ENCODE measurements at places on chromosomes 6 and 20. TPM values are rescaled to one million over a fixed set of nuclear protein-coding genes. Genes with fewer than 3 reads are reported as not detected.
A peak's percentile ranks its signal among the peaks of the same experiment; 100 is the strongest.

Gene ZNF391
- total RNA-seq = 3.3 TPM

Gene C6orf52
- total RNA-seq = not detected

Gene FLRT3
- 13.3 TPM for total RNA-seq

Gene CEP162
- 15.1 TPM for total RNA-seq

Gene CDSN
- total RNA-seq = not detected

Gene UBE3D
- total RNA-seq = 21.9 TPM

Gene SLC17A3
- not detected for total RNA-seq

Gene TNFRSF21
- 8.0 TPM for total RNA-seq

- no peak for DNase-seq
- H3K36me3 ChIP-seq = peaks cover 60% of the 10 kb centered on the region
- H3K4me3 ChIP-seq = no peak overlapping the region
- no peaks in the 10 kb centered on the region for H3K27me3 ChIP-seq
Measured at GRCh38 chr6:129309154-129309553, 400.8 kb downstream of the ARHGAP18 start.

GRCh38 chr6:109770779-109771178 lies 79.7 kb downstream of the FIG4 start:
- DNase-seq = no peak
- H3K36me3 ChIP-seq = no peaks in the 10 kb centered on the region
- no peaks in the 10 kb centered on the region for H3K4me1 ChIP-seq
- no peaks in the 10 kb centered on the region for H3K27me3 ChIP-seq

- no peak overlapping the region for H3K27ac ChIP-seq
- H3K27me3 ChIP-seq = no peaks in the 10 kb centered on the region
- H3K4me3 ChIP-seq = no peak overlapping the region
- no peaks in the 10 kb centered on the region for H3K36me3 ChIP-seq
- no peak for DNase-seq
- H3K4me1 ChIP-seq = no peaks in the 10 kb centered on the region
Measured at GRCh38 chr6:144123421-144123820, 26.9 kb upstream of the STX11 start.

GRCh38 chr6:122998403-122998975 lies 2.5 kb downstream of the CLVS2 start:
- no peak for DNase-seq
- H3K4me3 ChIP-seq = no peak overlapping the region
- H3K4me1 ChIP-seq = no peaks in the 10 kb centered on the region
- H3K36me3 ChIP-seq = no peaks in the 10 kb centered on the region

- no peaks in the 10 kb centered on the region for H3K27me3 ChIP-seq
- DNase-seq = no peak
- H3K27ac ChIP-seq = no peak overlapping the region
- no peaks in the 10 kb centered on the region for H3K4me1 ChIP-seq
- H3K36me3 ChIP-seq = no peaks in the 10 kb centered on the region
- H3K4me3 ChIP-seq = no peak overlapping the region
Measured at GRCh38 chr6:53066874-53067706, 1.9 kb downstream of the FBXO9 start.

DNA sequence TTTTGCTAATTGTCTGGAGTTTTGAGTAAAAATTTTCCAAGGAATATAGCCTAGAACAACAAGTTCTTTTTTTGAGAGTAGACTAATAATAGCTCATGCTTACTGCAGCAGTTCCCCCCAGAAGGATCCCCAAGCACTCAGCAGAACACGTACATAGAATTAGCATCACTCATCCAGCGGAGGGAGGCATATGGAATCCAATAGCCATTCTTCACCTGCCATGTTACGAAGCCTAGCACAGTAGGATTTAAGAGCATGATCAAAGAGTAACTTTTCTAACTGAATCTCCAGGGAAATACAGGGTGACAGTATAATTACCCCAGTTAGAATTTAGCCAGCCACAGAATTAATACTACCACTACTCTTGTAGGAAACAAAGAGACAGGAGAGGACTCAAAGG lies 511.7 kb upstream of the NOX3 start:
- DNase-seq = no peak
- no peak overlapping the region for H3K4me3 ChIP-seq
- H3K27ac ChIP-seq = no peak overlapping the region

- H3K4me1 ChIP-seq = no peaks in the 10 kb centered on the region
- no peaks in the 10 kb centered on the region for H3K36me3 ChIP-seq
Measured at GRCh38 chr6:15927531-15928225, 201.2 kb upstream of the MYLIP start.

DNA sequence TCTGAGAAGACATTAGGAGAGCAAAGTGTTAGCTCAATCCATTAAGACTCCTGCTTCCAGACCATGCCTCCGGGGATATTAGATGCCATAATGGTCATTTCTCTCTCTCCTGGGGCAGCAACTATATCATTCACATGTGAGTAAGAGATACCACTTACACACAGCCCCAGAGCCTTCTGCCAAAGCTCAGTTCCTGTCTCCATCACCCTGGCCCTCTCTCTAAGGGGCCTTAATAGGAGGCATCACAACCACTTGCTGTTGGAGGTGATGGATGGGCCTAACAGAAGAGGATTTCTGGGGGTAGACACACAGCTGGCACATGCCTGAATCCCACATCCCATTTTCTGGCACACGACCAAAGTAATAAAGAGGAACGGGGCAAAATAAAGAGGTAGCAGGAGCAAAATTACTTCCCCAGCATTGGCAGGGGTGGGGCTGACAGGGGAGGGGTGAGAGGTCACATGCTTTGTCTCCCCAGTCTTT lies 34.0 kb upstream of the VSTM2L start:
- peaks cover 98% of the 10 kb centered on the region for H3K36me3 ChIP-seq
- no peaks in the 10 kb centered on the region for H3K27me3 ChIP-seq
- no peak for DNase-seq
- no peak overlapping the region for H3K4me3 ChIP-seq

GRCh38 chr6:139402876-139403386 lies 28.5 kb upstream of the CITED2 start:
- H3K36me3 ChIP-seq = no peaks in the 10 kb centered on the region
- no peak overlapping the region for H3K4me3 ChIP-seq
- H3K27me3 ChIP-seq = no peaks in the 10 kb centered on the region

DNA sequence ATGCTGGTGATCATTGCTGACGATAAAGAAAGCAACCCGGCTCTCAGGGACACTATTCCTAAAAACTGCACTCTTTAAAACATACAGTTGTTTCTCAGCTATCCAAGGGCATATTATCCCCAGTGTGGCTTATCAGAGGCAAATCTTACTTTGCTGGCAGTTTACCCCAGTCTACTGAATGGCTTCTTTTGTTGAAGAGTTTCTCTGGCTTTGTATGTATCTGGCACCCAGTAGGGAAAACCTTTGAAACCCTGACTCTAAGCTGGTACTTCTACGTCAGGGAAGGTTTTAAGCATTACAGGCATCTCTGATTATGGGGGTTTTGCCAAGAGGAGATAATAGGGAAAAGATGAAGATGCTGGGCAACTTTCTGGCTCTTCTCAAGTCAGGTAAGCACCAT lies 637.6 kb upstream of the CHD6 start:
- no peak overlapping the region for H3K27ac ChIP-seq
- no peaks in the 10 kb centered on the region for H3K27me3 ChIP-seq
- H3K4me3 ChIP-seq = no peak overlapping the region
- H3K4me1 ChIP-seq = no peaks in the 10 kb centered on the region

DNA sequence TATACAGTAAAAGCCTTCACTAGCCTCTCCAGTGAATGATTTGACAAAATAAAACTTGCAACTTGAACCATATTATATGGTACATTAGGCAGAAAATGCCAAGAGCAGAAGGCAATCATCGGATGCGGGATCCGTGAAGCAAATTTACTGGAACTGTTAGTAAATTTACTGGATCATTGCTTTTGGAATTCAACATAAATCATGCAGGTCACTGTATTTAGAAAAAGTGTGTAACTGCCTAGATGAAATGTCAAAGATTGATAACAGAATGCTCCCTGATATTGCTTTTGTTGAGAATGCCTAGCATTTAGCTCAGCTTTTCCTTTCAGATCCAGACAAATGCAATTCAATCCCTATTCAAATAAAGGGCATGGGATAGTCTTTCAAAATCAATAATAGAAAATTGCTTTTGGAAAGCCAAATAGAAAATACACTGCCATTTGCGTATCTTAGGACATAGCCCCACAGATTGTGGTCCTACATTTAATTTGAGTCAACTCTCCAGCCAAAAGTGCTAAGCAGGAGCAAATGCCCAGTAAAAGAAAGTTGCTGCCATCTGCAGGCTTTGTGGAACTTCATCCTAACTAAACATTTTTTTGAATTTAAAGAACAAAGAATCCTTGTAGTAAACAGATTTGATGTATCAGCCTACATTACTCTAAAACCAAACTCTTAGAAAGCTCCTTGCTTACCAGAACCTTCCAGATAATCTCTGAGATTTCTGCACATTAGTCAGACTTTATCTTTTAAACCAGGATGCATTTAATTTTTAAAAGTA lies 109.5 kb upstream of the HSF2 start:
- H3K36me3 ChIP-seq = no peaks in the 10 kb centered on the region
- no peak overlapping the region for H3K27ac ChIP-seq
- DNase-seq = no peak
- no peaks in the 10 kb centered on the region for H3K27me3 ChIP-seq
- no peaks in the 10 kb centered on the region for H3K4me1 ChIP-seq
- H3K4me3 ChIP-seq = no peak overlapping the region

DNA sequence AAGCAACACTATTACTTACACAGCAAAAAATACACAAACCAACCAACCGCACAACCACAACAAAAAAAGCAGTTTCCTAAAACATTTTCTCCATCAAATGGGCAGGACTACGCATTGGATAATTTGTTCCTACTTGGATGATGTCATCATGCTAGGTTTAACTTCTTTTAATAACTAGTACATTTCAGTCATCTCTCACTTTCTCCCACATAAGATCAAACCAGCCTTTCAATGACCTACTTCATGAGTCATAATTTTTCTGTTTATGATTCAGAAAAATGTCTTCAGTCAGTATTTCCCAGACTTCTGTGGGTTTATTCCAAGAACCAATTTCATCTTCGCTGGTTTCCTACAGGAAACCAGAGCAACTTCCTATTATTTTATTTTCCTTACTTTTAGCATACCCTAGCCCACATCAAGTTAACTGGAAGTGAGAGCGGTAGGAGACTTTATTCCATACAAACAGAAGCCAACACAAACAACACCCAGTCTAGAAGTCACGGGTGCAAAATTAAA lies 134.2 kb downstream of the GMDS start:
- H3K27me3 ChIP-seq = no peaks in the 10 kb centered on the region
- DNase-seq = no peak
- H3K4me1 ChIP-seq = no peaks in the 10 kb centered on the region

GRCh38 chr20:62935968-62936585 lies 1.9 kb upstream of the GID8 start:
- no peak for DNase-seq
- H3K27ac ChIP-seq = peak overlapping the region; percentile 3
- no peaks in the 10 kb centered on the region for H3K36me3 ChIP-seq
- H3K27me3 ChIP-seq = no peaks in the 10 kb centered on the region

GRCh38 chr6:96913621-96914020 lies 10.9 kb upstream of the KLHL32 start:
- no peak for DNase-seq
- no peaks in the 10 kb centered on the region for H3K36me3 ChIP-seq
- H3K4me1 ChIP-seq = no peaks in the 10 kb centered on the region
- H3K27ac ChIP-seq = no peak overlapping the region

- no peaks in the 10 kb centered on the region for H3K4me1 ChIP-seq
- no peak overlapping the region for H3K4me3 ChIP-seq
- no peak for DNase-seq
- H3K36me3 ChIP-seq = no peaks in the 10 kb centered on the region
Measured at GRCh38 chr6:150536835-150537234, 62.9 kb upstream of the PLEKHG1 start.

DNA sequence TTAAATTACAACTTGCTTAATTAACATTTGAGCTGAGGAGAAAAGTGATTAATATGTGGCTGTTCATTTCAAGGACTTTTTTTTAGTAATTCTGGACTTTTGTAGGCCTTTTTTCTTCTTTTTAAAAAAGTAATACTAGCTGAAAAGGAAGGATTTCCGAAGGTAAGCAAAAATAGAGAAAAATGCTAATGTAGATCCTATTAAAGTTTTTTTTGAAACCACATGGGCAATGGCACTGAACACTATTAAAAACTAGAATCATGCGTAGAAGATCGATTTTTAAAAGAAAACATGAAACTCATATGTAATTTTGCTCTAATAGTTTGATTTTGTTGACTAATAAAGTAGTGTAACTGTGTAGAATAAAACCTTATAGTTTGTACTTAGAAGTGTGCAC lies 2.4 kb downstream of the BAG2 start:
- no peaks in the 10 kb centered on the region for H3K36me3 ChIP-seq
- no peak overlapping the region for H3K4me3 ChIP-seq
- H3K27me3 ChIP-seq = no peaks in the 10 kb centered on the region
- peak overlapping the region; percentile 96 for H3K27ac ChIP-seq
- DNase-seq = no peak

- DNase-seq = no peak
- H3K4me1 ChIP-seq = no peaks in the 10 kb centered on the region
- H3K27me3 ChIP-seq = no peaks in the 10 kb centered on the region
- H3K36me3 ChIP-seq = no peaks in the 10 kb centered on the region
- H3K4me3 ChIP-seq = no peak within 1 kb of the TSS
Measured at GRCh38 chr20:23568320-23568970, at the start of gene CST9L. TSS of gene CST9L (minus strand) at chr20:23568484. CDS start at chr20:23568450, 34 bp downstream.

GRCh38 chr6:154572556-154572955 lies 62.1 kb upstream of the CNKSR3 start:
- no peak overlapping the region for H3K4me3 ChIP-seq
- DNase-seq = no peak
- no peaks in the 10 kb centered on the region for H3K36me3 ChIP-seq
- no peaks in the 10 kb centered on the region for H3K27me3 ChIP-seq

GRCh38 chr6:10831609-10832008 lies 6.7 kb downstream of the MAK start:
- H3K36me3 ChIP-seq = peaks cover 20% of the 10 kb centered on the region
- H3K27ac ChIP-seq = no peak overlapping the region
- H3K4me3 ChIP-seq = no peak overlapping the region
- DNase-seq = no peak

DNA sequence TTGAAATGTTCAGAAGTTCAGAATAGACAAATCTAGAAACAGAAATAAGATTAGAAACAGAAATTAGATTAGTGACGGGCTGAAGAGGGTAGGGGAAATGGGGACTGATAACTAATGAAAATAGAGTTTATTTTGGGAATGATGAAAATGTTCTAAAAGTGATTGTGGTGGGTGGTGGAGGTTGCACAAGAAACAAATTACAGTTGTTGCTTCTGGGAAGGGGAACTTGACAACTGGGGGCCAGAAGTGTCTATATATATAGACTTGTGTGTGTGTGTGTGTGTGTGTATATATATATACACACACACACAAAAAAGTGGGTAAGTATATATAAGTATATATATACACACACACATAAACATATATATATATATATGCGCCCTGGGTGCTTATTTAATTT lies 86.5 kb upstream of the RREB1 start:
- no peak overlapping the region for H3K4me3 ChIP-seq
- H3K27ac ChIP-seq = no peak overlapping the region
- no peak for DNase-seq
- no peaks in the 10 kb centered on the region for H3K27me3 ChIP-seq
- H3K36me3 ChIP-seq = no peaks in the 10 kb centered on the region
- no peaks in the 10 kb centered on the region for H3K4me1 ChIP-seq

- H3K4me3 ChIP-seq = no peak overlapping the region
- H3K27ac ChIP-seq = no peak overlapping the region
- H3K27me3 ChIP-seq = no peaks in the 10 kb centered on the region
- peaks cover 7% of the 10 kb centered on the region for H3K36me3 ChIP-seq
- H3K4me1 ChIP-seq = no peaks in the 10 kb centered on the region
- no peak for DNase-seq
Measured at GRCh38 chr20:9147547-9148024, 78.7 kb downstream of the PLCB4 start.

- H3K4me1 ChIP-seq = no peaks in the 10 kb centered on the region
- H3K27me3 ChIP-seq = no peaks in the 10 kb centered on the region
- no peaks in the 10 kb centered on the region for H3K36me3 ChIP-seq
- no peak overlapping the region for H3K4me3 ChIP-seq
- peak; percentile 31 for DNase-seq
- H3K27ac ChIP-seq = peak overlapping the region; percentile 66
Measured at GRCh38 chr6:152110886-152111820, 303.7 kb downstream of the ESR1 start.

Data from tibial nerve (tissue), 4 donors.